Stimulated activated CD4-positive, alpha-beta T cell treated with anti-CD3 and anti-CD28 coated beads, Interleukin-2, amount 100 ng/mL, for 4 hours (primary cell): ENCODE measurements at places on chromosomes 3 and 15.

- no peak for DNase-seq
These were observed 91.7 kb downstream of the NR1I2 start for GRCh38 chr3:119873646-119874045.

DNA sequence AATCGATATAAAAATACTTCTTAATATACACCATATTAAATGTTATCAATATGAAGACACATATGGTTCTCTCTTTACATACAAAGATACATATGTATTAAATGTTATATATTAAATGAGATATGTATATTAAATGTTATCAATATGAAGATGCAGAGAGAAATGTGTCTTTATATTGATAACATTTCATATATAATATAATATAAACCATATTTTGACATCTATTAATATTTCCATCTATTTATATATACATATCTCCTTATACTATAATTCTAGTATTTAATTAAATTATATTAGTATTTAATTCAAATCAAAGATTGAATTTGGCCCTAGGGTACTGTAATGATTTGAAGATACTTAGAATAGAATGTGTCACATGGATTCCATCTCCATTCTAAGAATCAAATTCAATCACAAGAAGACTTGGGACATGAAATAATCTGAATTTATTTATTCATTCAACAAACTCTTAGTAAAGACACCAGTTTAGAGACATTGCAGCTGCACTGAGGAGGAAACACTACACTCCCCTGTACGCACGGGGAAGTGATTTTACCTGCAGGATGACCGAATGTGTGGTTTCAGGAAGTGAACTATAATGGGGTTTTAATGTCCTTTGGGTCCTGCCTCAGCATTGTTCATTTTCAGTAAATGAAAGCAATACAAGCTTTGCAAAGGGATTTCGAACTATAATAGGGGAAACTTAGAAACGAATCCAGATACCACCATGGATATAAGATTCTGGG is 365.1 kb downstream of the MECOM start:
- DNase-seq, result no peak

DNA sequence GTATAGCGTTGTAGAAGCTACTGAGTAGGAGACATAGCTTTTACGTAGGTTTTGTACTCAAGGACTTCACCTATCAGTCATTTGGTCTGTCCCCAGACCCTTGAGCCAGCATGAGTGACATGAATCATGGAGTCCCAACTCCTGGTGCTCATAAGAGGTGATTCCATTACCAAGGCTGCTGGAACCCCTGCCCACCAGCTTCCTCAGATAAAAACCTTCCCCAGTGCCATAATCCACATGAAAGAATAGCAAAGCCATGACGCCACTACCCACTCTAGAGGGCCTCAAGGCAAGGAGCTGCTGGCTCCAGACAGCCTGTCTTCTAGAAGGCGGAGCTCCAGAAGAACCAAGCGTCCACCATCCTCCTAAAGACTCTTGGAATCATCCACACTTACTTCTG is 69.6 kb downstream of the NCEH1 start:
- DNase-seq, result no peak

DNA sequence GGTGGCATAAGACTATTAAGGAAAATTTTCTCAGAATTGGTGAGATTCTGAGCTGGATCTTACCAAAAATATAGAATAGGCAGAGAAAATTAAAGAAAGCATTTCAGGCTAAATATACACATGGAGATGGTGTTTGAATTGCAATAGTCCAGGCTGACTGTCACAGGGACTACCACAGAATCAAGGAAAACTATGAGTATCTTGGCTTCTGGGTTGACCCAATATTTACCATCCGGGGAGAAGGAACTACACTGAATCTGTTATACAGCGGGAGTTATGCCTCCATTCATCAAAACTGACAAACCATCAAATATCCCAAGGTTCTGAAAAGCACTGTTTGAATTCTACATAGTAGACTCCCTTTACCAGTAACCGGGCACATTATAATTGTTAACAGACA is 102.2 kb downstream of the TUSC7 start:
- DNase-seq, result no peak

DNA sequence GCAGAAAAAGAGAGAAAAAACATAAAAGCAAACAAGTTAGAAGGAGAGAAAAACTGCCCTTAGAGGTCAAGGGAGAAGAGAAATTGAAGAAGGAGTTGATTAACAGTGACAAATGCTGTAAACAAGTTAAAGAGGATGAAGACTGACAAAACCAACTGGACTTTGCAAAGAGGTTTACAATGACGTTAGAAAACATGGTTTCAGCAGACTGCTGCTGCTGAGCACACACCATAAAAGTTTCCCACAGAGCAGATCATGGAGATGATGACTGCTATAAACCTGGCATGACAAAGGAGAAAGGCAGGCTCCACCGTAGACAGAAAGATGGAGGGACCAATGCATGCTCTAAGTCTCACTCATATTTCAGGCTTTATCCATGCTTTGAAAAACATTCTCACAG is 78.7 kb downstream of the POLQ start:
- no peak for DNase-seq

- no peak for DNase-seq
These were observed 481.4 kb upstream of the NAALADL2 start for GRCh38 chr3:174377684-174378083.

- DNase-seq, result no peak
These were observed 970 bp downstream of the DPPA4 start for GRCh38 chr3:109336291-109336861.

GRCh38 chr15:57821826-57822225 is 115.3 kb downstream of the POLR2M start:
- no peak for DNase-seq

GRCh38 chr3:4356546-4357410 is 53.6 kb downstream of the SETMAR start:
- DNase-seq, result no peak

GRCh38 chr3:196097373-196098154 is 15.7 kb upstream of the TFRC start:
- no peak for DNase-seq

DNA sequence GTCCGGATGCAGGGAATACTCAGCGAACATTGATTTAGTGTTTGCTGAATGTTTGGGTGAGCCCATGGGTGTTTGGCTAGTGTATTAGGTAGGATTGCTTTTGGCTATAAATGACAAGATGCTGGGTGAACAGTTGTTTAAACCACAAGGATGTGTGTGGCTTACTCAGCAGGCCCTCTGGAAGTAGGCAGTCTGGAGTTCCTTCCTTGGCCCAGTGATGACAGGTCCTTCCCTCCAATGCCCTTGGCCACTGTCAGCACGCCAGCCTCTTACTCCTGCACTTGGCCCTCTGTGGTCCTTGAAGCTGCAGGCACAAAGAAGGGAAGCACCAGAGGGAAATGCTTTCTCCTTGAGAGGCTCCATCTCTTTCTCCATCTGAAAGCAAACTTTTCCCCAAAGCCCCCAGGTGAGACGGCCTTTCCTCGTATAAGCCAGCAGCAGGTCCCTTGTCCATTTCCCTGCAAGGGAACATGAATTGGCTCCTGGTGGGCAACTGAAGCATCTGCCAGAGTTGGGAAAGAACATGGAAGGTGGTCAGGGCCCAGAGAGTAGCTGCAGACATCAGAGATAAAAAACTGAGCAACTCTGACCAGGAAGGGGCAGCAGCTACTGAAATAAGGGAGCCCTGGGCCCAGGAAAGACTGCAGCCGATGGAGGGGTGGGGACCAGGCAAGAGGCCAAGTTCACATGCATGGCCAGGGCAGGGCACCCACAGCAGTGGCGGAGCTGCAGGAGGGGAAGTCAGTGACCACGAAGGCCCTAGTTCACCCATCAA is 105.0 kb downstream of the TPRA1 start:
- DNase-seq, result no peak

GRCh38 chr3:128945878-128946175 is 48.0 kb downstream of the CFAP92 start:
- no peak for DNase-seq

DNA sequence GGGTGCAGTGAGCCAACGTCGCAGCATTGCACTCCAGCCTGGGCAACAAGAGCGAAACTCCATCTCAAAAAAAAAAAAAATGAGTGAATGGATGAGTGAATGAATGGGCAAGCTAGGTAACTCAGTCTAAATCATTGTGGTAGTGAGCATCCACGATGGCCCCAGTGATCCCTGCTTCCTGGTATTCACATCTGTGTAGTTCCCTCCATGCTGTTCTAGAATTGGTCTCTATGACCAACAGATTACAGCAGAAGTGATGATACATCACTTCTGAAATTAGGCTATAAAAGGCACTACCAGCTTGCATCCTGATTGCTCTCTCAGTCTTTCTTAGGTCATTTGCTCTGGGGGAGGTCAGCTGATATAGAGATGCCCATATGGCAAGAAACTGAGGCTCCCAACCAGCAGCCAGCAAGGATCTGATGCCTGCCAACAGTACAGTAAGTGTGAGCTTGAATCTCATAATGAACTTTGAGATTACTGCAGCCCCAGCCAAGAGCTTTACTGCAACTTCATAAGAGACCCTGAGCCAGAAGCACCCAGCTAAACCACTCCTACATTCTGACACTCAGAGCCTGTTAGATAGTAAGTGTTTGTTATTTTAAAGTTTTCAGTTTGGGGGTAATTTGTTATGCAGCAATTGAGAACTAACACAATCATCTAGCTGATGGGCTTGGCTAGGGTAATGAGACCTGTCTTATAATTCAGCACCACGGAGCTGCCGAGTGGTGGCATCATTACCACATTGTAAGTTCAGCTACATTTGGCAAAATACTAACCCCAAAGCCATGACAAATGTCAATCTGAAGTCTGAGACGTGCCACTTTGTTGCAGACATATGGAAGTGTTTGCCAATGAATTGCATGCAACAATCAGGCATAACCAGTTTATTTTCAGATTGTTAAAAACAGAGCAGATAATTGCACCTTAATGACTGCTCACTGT is 53.0 kb downstream of the KLHL6 start:
- DNase-seq, result no peak

DNA sequence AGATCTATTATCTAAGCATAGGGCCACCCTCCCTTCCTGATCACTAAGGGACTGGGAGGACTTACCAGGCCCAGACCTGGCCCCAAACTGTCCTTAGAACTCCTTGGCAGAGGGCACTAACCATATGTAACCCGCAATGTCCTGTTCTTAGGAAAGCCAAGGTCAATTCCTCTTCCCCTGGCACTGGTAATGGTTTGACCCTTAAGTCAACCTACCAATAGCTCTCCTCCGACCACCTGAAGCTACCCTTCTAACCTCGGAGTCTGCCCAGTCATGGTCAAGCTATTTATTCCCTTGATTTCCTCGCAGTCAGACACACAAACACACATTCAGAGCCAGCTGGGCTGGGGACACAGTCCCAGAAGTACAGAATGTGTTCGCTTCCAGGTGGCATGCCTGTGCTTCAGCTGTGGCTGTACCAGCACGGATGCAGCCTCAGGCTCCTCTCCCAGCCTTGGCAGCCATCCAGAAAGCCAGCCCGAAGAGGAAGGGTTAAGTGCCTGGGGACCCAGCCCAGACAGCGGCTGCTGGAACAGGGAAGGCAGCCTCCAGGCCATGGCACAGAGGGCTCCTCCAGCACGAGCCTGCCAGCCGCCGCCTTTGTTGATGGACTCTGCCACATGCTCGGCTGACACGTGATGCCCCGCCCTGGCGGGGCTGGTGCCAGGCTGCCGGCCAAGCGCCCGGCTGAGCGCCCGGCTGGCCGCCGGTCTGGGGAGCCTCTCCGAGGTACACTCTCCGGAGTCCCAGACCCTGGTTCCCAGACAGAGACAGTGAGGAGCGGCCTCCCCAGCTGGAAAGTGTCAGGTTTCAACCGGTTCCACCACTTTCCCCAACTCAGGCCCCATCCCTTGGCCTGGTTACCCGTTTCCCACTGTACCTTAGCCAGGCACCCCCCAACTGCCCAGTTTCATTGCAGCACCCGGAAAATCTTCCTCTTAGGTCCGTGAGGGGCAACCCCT is 5.5 kb downstream of the BMF start:
- DNase-seq, result no peak

- no peak for DNase-seq
These were observed 463.5 kb upstream of the TGFBR2 start for GRCh38 chr3:30142946-30143345.

- no peak for DNase-seq
These were observed 645.9 kb upstream of the KCNMB2 start for GRCh38 chr3:177890359-177890683.

GRCh38 chr3:113263020-113263419 is 51.7 kb downstream of the BOC start:
- no peak for DNase-seq

GRCh38 chr3:167739190-167739810 is 3.8 kb downstream of the SERPINI1 start:
- no peak for DNase-seq

- DNase-seq, result no peak
These were observed 571.2 kb upstream of the CFAP20DC start for GRCh38 chr3:59621037-59621436.

GRCh38 chr15:94421706-94422105 is 190.3 kb downstream of the MCTP2 start:
- DNase-seq, result no peak

GRCh38 chr3:3172627-3173026 is 6.9 kb downstream of the CRBN start:
- no peak for DNase-seq

GRCh38 chr3:156859578-156859977 is 33.4 kb downstream of the LEKR1 start:
- no peak for DNase-seq

DNA sequence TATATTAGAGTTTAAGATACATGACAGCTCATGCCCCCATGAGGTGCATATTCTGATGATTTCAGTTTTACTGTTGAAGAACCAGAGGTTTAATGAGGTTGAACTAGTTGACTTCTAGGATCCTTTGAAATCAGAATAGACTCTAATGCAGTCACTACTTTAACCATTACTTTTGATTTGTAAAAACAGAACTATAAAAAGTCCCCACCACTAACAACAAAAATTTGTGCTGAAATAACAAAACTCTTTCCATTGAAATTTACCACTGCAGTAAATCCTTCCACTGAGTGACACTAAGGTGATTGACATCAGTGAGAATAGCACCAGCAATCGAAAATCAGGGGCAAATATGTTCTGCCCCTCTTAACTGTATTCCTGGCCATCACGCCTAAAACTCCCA is 214.1 kb downstream of the SHQ1 start:
- DNase-seq, result no peak

GRCh38 chr15:59186501-59186900 is 20.1 kb upstream of the LDHAL6B start:
- DNase-seq, result no peak

GRCh38 chr15:59256482-59256881 is 49.8 kb downstream of the LDHAL6B start:
- DNase-seq, result no peak
